CD8-positive, alpha-beta T cell (primary cell): ENCODE measurements at places on chromosomes 5 and 9. TPM values are rescaled to one million over a fixed set of nuclear protein-coding genes. Genes with fewer than 3 reads are reported as not detected.

- no peak for DNase-seq
Measured at GRCh38 chr5:169080448-169080911, 220.5 kb downstream of the SLIT3 start.

DPP7 gene
- total RNA-seq, result 311 TPM

- DNase-seq, result no peak
Measured at GRCh38 chr9:102178811-102179210, 440.4 kb upstream of the GRIN3A start.

GRCh38 chr5:16931334-16932110, 4.6 kb downstream of the MYO10 start:
- no peak for DNase-seq

BNC2 gene
- total RNA-seq, result 0.14 TPM

GRCh38 chr5:113123618-113124017, 147.0 kb downstream of the DCP2 start:
- DNase-seq, result no peak

- DNase-seq, result no peak
Measured at GRCh38 chr5:58680503-58680902, 97.6 kb downstream of the RAB3C start.

DNA sequence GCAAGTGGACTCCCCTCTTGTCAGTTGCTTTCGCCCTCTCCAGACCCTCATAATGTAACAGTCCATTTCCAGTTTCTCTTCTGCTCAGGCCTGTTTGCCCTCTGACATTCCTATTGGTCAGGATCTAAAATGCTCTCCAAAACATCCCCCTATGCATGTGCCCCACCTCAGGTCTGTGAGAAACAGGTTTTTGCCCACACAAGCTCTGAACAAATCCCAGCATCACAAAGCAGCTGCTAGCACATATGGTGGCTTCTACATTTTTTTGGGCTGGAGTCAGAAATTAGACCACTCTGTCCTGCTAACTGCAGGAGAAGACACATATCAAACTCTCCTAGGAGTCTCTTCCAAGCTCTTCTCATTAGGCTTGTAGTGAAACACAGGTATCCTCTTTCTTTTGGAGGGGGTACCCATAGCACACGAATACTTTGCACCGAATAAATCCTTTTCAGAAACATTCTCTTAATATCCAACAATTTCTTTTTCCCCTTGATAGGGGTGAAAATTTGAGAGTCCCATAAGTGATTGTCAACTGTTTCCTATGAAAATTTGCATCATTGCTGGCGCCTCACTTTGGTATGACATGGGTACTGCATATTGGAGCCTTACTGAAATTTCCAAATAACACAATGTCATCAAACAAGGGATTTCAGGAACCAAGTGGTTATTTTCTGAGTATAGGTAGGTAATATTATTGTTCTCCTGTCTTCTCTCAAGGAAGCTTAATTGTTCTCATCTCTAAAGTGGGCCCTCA, 19.3 kb upstream of the HSPA9 start:
- no peak for DNase-seq

DNA sequence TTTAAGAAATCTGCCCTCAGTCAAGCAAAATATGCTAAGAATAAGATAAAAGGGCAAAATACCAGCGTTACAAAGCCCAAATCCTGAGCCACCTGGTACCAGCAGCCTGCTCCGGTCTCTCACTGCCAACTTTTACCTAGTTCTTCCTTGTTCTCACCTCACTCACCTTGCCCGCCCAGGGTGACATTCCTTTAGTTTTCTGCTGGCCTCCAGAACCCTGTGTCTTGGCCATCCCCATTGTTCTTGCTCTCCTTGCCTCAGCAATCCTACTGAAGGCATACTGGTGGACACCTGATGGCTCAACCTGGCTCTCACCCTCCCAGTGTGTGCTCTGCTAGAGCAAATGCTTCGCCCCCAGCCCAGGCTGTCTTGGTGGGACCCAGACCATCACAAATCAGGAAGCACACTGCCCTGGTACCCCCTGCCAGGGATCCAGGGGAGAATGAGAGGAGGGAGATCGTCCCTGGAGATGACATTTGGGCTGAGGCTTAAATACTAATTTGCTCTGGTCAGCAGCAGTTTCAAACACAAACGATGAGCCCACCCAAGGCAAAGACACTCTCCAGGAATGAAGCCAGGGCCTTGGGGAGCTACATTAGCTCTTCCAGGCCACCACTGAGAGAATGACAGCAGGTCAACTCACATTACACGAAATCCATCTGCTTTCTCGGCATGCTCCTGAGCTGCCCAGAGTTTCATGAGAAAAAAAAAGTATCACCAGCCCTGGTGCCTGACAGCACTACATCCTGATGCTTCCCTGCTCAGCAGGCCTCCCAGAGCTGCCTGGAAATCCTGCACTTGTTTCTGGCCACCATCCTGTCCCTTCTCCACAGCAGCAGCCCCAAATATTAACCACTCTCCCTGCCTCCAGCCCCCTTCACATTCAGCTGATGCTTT, 12.2 kb upstream of the SEPTIN8 start:
- no peak for DNase-seq

GRCh38 chr5:32329395-32329834, 16.7 kb upstream of the MTMR12 start:
- peak; percentile 74 for DNase-seq

DNA sequence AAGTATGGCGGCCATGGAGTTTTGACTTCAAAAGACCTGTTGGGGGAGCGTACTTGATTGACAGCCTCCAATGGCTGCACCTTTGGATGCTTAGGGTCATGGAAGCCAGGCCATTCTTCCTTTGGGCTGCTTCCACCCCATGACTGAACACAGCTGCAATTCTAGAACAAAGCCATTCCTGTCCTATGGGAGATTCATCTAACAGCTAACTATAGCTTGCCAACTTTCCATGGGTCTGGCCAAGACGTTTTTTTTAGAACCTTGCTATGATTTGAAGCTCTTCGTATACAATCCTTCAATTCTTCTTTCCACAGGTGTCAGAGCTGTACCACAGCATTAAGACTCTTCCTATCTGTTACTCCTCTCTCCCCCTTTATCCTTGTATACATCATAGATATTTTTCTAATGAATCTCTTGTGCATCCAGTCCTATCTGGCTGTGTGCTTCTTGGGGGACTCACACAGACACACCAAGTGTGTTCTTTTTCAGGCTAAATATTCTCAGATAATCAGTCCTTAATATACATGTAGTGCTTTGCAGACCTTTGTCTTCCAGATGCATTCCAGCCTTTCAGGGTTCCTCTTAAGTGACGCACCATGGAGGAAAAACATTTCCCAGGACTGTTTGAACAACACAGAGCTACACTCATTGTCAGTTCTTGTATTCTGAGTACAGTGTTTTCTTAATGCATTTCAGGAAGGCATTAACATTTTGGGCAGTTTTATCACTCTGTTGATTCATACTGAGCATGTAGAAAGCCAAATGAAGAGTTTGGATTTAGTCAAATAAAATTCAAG, 198.9 kb downstream of the TAF11L14 start:
- DNase-seq, result no peak

DNA sequence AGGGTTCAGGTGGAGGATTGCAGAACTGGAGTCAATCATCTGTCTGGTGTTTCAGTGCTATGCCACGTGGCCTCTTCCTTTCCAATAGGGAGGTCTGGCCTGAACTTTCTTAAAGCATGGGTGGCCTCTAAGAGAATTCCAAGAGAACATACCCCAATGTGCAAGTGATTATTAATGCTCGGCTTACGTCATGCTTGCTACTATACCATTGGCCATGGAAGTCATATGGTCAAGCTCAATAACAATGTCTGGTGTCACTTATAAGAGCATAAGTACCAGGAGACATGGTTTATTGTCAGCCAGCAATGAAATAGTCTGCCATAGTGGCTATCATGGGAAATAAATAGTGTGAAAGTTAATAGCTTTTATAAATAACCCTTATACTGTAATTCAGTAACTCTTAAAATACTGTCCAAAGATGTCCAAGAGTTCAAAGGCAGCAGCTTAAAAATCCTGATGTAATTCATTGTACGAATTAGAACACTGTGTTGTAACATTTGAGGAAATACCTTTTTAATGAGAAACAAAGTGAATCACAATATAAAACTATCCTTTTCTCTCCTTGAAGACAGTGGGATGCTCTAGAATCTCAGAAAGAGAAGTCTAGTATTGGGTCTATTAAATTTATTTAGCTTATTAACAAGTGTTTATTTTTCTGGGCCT, 355.4 kb upstream of the PRR16 start:
- no peak for DNase-seq

GRCh38 chr9:136255896-136256890, 10.6 kb upstream of the QSOX2 start:
- no peak for DNase-seq

DNA sequence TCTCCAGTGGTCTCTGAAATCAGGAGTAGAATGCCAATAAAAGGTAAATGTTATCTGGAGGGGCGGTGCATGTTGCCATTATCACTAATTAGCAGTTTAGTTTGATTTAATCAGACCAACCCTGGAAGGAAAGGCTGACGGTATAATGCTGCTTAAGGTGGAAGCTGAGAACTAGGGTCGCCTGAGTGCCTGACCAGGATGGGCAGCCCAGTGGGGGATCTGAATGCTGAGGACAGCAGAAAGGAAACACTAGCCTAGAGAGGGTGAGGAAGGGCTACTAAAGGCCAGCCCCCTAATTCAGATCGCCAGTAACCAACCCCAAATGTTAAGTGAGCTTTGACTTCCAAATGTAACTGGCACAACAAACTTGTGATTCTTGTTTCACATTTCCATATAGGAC, 172.2 kb downstream of the APBA1 start:
- DNase-seq, result no peak

TIMD4 gene
- 2.2 TPM for total RNA-seq

- DNase-seq, result no peak
Measured at GRCh38 chr5:105767267-105767666, 1903.5 kb downstream of the EFNA5 start.

DNA sequence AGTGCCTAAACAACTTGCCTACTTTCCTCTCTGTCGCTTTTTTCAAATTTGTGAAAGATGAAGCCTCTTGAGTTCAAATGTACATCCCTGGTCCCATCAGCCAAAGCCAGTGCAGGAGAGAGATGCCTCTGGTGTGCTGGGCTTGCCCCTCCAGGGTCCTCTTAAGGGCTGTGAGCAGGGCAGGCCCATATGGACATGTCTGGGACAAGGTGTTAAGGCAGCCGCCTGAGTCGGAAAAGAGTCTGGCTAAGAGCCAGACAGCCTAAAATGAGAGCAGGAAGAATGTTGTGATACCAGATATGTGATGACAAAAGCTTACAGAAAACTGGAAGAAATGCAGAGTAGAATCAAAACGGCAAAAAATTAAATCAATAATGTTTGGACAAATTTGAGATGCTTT, 72.5 kb downstream of the APTX start:
- DNase-seq, result no peak

FBN2 gene
- not detected for total RNA-seq

GRCh38 chr9:101791938-101792337, 53.5 kb upstream of the GRIN3A start:
- no peak for DNase-seq

DNA sequence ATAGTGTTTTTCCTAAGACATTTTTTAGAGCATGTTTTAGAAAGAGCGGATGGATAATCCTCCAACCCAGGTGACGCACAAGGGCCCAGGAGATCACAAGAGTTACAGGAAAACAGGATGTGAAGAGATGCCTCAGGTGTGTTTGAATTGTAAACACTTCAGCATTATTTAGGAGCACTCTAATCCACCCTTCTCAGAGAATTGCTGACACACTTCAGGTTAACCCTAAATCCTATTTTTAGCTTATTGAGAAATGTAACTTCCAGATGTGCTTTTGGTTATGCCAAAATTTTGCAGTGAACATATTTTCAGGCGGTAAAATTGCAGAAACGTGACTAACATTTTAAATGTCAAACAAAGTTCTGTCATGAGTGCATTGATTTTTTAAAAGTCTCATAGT, 755.4 kb upstream of the CTNND2 start:
- no peak for DNase-seq

GRCh38 chr9:81470864-81471263, 218.5 kb downstream of the TLE1 start:
- no peak for DNase-seq

PTGS1 gene
- total RNA-seq, result not detected

KIF20A gene
- 0.19 TPM for total RNA-seq

IL3 gene
- not detected for total RNA-seq

- no peak for DNase-seq
Measured at GRCh38 chr5:157241483-157241882, 24.4 kb upstream of the CYFIP2 start.

- DNase-seq, result no peak
Measured at GRCh38 chr9:79759460-79759859, 187.7 kb downstream of the TLE4 start.

- no peak for DNase-seq
Measured at GRCh38 chr9:81530846-81531245, 158.5 kb downstream of the TLE1 start.
